K562 (cell line): ENCODE measurements at places on chromosomes 4 and X. TPM values are rescaled to one million over a fixed set of nuclear protein-coding genes. Genes with fewer than 3 reads are reported as not detected.

Gene PABPC1L2B
- not detected in 2 replicates for total RNA-seq

Gene SEC24D
- total RNA-seq, result 20.0 and 20.1 TPM in 2 replicates

Gene DKK2
- not detected in 2 replicates for total RNA-seq

Gene SAP30
- 28.5 and 32.6 TPM in 2 replicates for total RNA-seq

Gene NAT8L
- 9.5 and 11.0 TPM in 2 replicates for total RNA-seq

Gene IGFBP7
- total RNA-seq, result 0.29 and 0.54 TPM in 2 replicates

Gene EXOSC9
- total RNA-seq, result 64.7 and 68.0 TPM in 2 replicates

Gene HS3ST1
- 0.02 TPM in 1 of 2 replicates, not detected in the other for total RNA-seq

Gene VSIG4
- 0.47 and 0.49 TPM in 2 replicates for total RNA-seq

Gene BMP15
- total RNA-seq, result not detected in 2 replicates

Gene JADE3
- total RNA-seq, result 9.3 and 10.2 TPM in 2 replicates
